Activated T-helper 2 cell treated with anti-CD3 and anti-CD28 coated beads, Interferon-gamma antibody, Interleukin-2, Interleukin-4, amounts not matched to agents 10 μg/mL and 5 μg/mL and 100 μg/mL, durations not matched to agents 14 hours and 24 hours and 36 hours (primary cell): ENCODE measurements at places on chromosomes 11 and 22. TPM values are rescaled to one million over a fixed set of nuclear protein-coding genes. Genes with fewer than 3 reads are reported as not detected.

DNA sequence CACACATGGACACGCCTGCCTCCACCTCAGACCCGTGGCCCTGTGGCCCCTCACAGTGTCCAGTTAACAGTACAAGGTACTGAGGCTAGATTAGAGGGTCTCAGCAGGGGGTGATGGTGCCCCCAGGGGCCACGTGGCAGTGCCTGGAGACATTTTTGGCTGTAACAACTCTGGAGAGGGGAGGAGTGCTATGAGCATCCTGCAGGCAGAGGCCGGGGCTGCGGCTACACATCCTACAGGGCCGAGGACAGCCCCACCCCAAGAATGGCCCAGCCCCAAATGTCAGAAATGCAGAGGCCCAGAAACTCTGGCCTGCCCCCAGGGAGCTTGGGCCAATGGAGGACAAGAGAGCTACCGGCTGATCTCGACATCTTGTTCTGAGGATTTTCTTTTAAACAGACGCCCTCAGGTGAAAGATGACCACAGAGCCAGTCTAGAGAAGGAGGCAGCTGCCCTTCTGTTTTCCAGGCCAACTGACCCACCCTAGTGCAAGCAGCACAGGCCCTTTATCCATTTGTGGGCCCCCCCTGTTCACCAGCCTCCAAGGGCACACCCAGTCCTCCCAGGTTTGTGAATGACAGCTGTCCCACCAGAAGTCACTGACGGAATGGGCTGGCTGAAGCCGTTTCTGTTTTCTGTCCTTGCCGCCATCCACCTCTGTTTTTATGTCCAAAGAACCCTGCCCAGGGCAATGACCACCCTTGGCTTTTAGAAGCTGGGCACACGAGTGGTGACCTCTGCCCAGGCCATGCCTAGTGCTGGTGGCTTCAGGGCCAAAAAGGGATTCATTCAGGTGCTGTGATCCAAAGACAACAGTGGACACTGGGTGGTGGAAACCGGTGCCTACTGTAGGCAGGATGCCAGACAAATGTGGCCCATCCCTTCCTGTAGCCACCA, 85.2 kb upstream of the LINC01488 start:
- no peaks in the 10 kb centered on the region for H3K27me3 ChIP-seq
- DNase-seq: no peak
- no peak overlapping the region for H3K27ac ChIP-seq
- H3K4me3 ChIP-seq: no peak overlapping the region
- no peaks in the 10 kb centered on the region for H3K36me3 ChIP-seq

DNA sequence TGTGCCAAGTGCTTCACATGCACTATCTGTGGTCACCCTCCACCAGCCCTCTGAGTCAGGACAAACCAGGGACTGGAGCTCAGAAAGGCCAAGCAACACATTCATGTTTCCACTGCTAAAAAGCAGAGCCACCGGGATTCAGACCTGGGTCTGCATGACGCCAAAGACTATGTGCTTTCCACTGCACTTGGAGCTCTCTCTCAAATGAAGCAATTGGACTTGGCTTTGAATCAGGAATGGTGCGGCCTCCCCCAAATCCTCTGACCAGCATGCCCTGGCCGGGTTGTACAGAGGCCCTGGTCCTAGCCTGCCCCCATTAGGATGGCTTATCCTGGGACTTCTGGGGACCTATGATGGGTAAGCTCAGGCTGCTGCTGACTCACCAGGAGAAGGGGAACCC, 80.7 kb downstream of the PKNOX2 start:
- no peaks in the 10 kb centered on the region for H3K4me1 ChIP-seq
- no peaks in the 10 kb centered on the region for H3K36me3 ChIP-seq
- no peak overlapping the region for H3K4me3 ChIP-seq
- H3K27me3 ChIP-seq: peaks cover 1% of the 10 kb centered on the region
- DNase-seq: no peak
- no peak overlapping the region for H3K27ac ChIP-seq

GRCh38 chr11:80320765-80321164, 879.9 kb upstream of the TENM4 start:
- H3K4me1 ChIP-seq: no peaks in the 10 kb centered on the region
- H3K27me3 ChIP-seq: no peaks in the 10 kb centered on the region
- H3K36me3 ChIP-seq: no peaks in the 10 kb centered on the region
- H3K4me3 ChIP-seq: no peak overlapping the region

DNA sequence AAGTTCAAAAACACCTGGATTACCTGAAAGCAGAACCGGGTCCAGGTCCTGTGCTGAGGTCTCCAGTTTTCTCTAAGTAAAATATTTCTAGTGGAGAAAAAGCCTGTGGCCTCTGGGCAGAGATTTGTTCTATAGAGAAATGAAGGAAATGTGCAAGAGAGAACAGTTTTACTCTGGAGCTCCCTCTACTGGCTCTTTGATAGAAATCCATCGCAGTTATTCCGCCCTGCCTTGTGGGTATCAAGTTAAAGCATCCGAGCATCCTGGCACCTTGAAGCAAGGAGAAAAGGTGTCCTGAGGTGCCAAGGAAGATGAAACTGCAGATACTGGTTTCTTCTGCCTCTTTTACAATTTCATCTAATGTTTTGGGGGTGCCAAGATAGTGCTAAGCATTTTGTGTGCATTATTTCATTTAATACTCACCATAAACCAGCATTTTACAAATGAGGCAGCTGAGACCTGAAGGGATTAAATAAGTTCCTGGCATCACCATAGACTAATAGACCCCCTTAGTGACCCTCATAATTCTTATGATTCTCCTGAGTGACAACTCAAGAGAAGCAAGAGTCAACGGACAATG, 113.1 kb upstream of the HSD17B12 start:
- no peak overlapping the region for H3K27ac ChIP-seq
- peaks cover 41% of the 10 kb centered on the region for H3K27me3 ChIP-seq
- H3K4me3 ChIP-seq: no peak overlapping the region
- no peaks in the 10 kb centered on the region for H3K36me3 ChIP-seq

GRCh38 chr22:25746012-25746373, 4.0 kb downstream of the MYO18B start:
- peak overlapping the region; percentile 33 for H3K4me3 ChIP-seq
- peak overlapping the region; percentile 100 for H3K27ac ChIP-seq
- DNase-seq: no peak
- H3K27me3 ChIP-seq: no peaks in the 10 kb centered on the region
- H3K4me1 ChIP-seq: peaks cover 83% of the 10 kb centered on the region

Gene C11orf52
- not detected in 2 replicates for total RNA-seq

GRCh38 chr22:40637183-40638150, 948 bp upstream of the MRTFA start:
- peak overlapping the region; percentile 96 for H3K27ac ChIP-seq
- peak overlapping the region; percentile 94 for H3K4me3 ChIP-seq
- no peaks in the 10 kb centered on the region for H3K36me3 ChIP-seq
- peak; percentile 33 for DNase-seq

- no peak overlapping the region for H3K27ac ChIP-seq
- H3K4me1 ChIP-seq: no peaks in the 10 kb centered on the region
- no peaks in the 10 kb centered on the region for H3K27me3 ChIP-seq
- H3K36me3 ChIP-seq: no peaks in the 10 kb centered on the region
Measured at GRCh38 chr11:26783997-26784396, 62.1 kb upstream of the SLC5A12 start.

DNA sequence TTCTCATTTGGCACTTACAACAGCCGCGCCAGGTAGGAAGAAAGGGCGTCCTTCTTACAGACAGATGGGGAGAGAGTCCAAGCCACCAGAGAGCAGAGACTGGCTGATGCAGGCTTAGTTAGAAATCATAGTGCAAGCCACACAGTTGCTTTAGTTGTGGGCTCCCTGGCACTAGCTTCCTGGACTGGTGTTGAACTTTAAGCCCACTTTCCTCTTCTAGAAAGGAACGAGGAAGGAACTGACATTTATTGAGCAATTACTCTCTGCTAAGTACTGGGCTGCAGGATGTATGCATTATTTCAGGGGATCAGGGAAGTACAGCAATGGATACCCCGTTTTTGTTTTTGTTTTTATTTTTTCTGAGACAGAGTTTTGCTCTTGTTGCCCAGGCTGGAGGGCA, 3.0 kb downstream of the BACE1 start:
- H3K27me3 ChIP-seq: peaks cover 56% of the 10 kb centered on the region
- no peak for DNase-seq
- no peak overlapping the region for H3K4me3 ChIP-seq
- H3K4me1 ChIP-seq: peaks cover 4% of the 10 kb centered on the region
- H3K36me3 ChIP-seq: no peaks in the 10 kb centered on the region
